ENCODE measurements at places on chromosomes 3 and 15.

- no peak for DNase-seq
Observed at GRCh38 chr15:53746101-53746500, 13.4 kb downstream of the WDR72 start.

GRCh38 chr3:13515786-13516759 lies 32.9 kb upstream of the FBLN2 start:
- no peak for DNase-seq

GRCh38 chr3:116815831-116816588 lies 106.4 kb downstream of the TUSC7 start:
- peak; percentile 3 for DNase-seq

DNA sequence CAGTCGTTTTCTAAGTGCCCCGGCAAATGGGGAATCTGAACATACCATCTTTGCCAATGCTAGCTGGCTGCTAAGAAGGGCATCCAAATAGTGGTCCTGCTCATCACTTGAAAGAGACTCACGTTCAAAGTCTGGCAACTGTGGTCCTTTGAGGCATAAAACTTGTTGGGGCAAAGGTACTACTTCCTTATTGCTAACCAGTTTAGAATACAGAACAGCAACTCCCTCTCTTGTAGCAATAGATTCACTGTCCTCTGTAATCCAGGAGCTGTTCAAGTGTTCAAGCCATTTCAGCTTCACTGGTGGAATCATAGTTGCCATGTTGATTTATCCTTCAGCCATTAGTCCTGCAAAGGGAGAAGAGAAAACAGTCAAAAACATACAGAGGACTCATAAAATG lies 58.4 kb downstream of the HERC1 start:
- DNase-seq: no peak

- peak; percentile 24 for DNase-seq
Observed at GRCh38 chr3:11582191-11582968, 61.3 kb downstream of the VGLL4 start.

DNA sequence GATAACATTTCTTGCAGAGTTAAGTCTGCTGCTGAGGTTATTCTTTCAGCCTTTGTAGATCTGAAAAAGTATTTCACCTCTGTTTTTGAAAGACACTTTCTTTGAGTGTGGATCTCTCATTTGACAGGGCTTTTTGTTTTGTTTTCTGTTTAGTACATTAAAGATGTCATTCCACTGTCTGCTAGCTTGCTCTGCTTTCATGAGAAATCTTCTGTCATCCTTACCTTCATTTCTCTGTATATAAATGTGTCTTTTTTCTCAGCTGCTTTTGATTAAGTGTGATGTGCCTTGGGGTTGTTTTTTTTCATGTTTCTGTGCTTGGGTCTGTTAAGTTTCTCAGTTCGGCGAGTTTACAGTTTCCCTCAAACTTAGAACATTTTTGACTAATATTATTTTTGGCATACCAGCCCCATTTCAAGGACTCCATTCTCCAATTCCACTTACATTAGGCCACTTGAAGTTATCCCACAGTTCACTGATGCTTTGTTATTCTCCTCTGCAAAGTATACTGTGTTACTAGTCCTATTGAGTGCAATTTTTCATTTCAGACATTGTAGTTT lies 43.9 kb upstream of the CA12 start:
- DNase-seq: no peak

DNA sequence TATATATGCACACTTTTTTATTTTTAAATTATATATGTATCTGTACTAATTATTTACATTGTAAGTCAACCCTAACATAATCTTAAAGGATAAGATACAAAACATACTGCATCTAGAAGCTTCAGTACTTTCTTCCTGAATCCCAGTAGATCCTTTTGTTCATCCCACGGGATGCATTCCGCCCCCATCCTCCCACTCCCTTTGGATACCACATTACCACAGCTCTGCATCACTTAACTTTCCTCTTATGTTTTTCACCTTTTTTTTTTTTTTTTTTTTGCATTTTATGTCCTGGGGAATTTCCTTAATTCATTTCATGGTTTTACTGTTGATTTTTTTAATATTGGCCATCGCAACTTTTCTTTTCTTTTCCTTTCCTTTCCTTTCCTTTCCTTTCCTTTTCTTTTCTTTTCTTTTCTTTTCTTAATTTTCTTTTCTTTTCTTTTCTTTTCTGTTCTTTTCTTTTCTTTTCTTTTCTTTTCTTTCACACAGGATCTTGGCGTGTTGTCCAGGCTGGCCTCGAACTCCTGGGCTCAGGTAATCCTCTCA lies 3.0 kb downstream of the OPA1 start:
- no peak for DNase-seq

DNA sequence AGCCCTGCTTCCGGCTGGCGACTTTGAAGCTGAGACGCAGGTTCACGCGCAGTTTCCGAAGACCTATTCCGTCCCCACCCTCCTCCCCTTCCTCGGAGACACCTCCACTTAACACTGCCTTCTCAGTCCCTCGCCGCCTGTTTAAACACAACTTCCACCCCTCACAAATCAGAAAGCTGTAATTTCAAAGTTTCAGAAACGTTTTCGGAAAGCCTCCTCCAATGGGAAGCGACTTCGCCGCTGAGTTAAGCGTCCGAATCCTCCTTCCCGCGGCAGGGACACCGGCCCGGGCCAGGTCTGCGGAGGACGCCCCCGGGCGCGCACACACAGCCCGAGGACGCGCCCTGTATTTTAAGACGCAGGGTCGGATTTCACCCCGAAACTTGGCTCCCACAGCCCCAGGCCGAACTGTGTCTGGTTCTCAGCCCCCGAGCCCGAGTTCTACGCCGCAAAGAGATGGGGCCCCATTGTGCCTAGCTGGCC lies 559 bp upstream of the LRRN1 start:
- DNase-seq: peak; percentile 54

DNA sequence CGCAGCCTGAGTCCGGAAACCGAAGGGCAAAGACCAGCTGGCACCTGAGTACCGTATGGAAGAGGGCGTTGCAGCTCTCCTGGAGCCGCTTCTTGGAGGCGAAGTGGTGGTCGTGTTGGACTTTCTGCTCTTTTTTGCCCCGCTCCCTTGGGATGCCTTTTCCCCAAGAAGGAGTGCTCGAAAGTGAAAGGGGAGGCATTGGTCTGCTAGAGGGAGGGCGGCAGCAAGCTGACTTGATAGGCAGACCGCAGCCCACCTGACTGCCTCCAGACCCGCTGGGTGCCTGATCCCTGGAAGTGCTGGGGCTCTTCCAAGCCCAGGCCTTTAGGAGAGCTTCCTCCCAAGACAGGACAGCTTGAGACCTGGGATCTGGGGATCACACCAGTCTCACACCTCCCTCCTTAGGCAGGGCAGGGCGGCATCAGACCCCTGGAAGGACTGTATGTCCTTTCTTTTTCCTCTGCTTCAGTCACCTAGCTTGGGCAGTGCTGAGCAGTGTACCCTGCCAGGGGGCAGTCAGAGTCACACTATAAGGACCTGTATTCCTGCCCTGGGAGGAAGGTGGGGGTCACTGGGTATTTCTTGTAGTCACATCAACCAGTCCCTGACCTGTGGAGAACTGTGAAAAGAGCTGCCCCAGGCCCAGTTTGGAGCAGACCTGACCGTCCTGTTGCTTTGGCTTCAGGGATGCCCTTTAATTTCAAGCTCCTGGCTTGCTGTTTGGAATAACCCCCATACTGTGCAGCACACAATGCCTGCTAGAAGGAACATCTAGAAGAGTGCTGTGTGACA lies 2.1 kb downstream of the ACVR2B start:
- no peak for DNase-seq

- no peak for DNase-seq
Observed at GRCh38 chr3:185530856-185531255, 21.5 kb downstream of the LIPH start.

DNA sequence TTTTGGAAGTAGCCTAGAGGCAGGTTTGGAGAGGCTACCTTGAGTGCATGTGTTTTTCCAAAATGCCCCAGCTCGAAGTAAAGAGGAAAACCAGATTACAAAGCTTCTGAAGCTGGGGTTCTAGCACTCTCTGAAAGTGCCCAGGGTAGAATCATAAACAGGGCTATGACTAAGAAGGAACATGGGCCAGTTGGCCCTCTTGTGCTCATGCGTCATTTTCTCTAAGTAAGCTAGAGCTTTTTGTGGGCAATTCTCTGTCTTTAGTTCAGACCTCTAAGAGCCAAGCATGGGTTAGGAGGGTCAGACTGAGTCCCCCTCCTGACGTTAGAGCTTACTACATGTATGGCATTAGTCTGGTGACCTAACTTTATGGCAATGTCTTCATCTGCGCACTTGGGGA lies 129.5 kb upstream of the UMPS start:
- DNase-seq: no peak

DNA sequence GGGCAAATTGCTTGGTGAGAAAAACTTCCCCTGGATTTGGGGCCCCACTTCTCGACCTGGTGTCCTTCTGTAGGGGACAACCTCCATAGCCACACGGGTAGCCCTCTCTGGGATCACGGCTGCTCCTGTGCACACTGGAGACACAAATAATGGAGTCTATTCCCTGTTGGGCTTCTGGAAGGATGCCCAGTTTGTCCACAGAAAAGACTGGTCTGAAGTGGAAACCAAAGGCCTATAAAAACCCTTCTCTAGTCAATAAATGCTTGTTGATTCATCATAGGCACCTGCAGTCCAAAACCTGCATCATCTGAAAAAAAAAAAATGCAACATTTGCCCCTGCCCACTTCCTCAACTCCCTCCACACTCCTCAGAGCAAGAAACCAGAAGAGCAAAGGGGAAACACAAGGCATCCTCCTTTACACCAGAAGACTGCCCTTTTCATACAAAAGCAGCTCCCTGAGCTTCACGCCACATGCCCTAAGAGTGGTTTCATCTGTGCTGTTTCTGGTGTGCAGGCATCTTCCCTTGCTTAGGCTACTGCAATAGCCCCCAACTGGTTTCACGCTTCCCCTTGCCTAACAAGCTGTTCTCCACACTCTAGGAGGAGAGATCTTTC lies 36.3 kb downstream of the SRGAP3 start:
- DNase-seq: no peak

DNA sequence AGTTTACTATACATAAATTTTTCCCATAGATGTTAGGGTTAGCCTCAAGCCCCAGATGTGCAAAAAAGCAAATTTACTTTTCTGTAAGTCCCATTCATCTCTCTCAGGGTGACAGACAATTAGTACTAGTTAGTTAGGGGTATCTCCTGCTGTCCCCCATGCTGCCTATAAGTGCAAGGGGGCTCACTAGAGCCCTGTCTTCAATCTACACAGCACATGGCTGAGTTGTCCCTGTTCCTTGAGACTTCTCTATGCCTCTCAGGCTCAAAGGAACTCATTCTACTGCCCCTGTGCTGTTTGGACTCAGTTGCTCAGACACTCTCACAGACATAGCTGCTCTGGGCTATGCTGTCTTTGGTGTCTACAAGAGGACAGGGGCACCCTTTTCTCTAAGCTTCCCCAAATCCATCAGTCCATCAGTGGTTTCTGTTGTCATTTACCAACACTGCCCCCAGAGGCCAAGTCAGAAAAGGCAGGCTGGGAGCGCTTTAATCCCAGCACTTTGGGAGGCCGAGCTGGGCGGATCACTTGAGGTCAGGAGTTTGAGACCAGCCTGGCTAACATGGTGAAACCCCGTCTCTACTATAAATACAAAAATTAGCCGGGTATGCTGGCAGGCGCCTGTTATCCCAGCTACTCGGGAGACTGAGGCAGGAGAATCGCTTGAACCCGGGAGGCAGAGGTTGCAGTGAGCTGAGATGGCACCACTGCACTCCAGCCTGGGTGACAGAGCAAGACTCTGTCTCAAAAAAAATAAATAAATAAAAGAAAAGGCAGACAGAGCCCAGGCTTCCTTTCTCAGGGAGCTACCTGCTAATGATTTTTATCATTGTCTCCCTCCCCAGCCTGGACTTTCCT lies 31.4 kb upstream of the PRTG start:
- DNase-seq: no peak

- DNase-seq: peak; percentile 46
Observed at GRCh38 chr15:79168922-79169456, 78.4 kb upstream of the RASGRF1 start.

- no peak for DNase-seq
Observed at GRCh38 chr15:86004061-86004460, 75.6 kb upstream of the AGBL1 start.

DNA sequence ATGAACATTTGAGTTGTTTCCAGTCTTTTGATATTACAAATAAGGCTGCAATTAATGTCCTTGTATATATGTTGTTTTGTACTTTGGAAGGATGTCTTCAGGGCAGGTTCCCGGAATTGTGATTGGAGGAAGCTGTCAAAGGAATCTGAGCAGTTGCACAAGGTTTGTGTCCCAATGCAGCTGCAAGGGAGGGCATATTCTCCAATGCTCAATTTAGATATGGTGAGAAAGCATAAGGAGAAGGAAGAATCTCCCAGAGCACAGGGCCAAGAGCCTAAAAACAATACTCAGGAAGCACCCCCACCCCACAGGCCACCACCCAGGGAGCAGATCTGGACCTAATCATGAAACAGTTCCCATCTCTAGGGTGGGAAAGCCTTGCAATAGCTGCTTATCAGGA lies 228.0 kb upstream of the LRRFIP2 start:
- DNase-seq: no peak

GRCh38 chr3:103953796-103954195 lies 1412.9 kb upstream of the ALCAM start:
- no peak for DNase-seq

GRCh38 chr3:33372218-33373081 lies 67.8 kb downstream of the UBP1 start:
- DNase-seq: peak; percentile 18

DNA sequence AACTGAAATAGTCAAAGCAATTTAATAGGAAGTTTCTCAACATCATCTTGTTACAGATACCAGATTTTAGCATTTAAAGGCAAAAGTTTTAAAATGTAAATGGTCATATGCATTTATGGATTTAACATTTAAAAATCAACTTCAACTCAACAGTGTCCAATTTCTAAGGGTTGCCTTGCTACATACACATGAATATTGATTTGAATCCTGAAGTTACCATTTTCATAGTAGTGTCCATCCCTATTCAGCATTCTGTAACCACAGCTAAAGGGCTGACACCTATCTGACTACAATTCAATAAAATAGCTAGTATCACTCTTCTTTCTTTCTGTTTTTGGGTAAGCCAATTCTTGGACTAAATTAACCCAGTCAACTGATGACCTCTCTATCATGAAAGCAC lies 164.0 kb upstream of the CFAP20DC start:
- DNase-seq: no peak

GRCh38 chr3:135944831-135945230 lies 20.7 kb upstream of the PPP2R3A start:
- DNase-seq: no peak

GRCh38 chr3:176106380-176106779 lies 1090.9 kb downstream of the TBL1XR1 start:
- no peak for DNase-seq

DNA sequence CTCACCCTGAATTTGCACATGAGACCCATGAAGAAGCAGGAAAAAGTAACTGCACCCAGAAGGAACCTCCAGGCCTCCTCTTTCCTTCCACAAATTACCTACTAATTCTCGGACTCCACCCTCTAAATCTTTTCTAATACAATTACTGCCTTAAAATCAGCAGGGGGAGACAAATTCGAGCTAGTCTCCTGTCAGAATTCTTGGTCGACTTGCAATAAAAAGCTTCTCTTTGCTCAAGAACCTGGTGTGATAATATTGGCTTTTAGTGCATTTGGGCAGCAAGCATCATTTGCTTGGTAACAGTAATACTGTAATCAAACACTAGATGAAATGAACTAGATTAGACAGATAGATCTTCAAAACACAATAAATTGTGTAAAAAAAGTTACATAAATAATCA lies 281.9 kb downstream of the RAP2B start:
- no peak for DNase-seq

All from NCI-H1105 treated with DMSO at 0.1 percent for 48 hours (cell line).